ENCODE measurements at places on chromosomes 5 and 9.

- no peak for DNase-seq
These were observed 44.9 kb upstream of the STXBP1 start for GRCh38 chr9:127567035-127567729.

- DNase-seq: no peak
These were observed 38.4 kb upstream of the SMIM23 start for GRCh38 chr5:171747061-171747859.

- no peak for DNase-seq
These were observed 44.2 kb upstream of the PALM2AKAP2 start for GRCh38 chr9:109735801-109736200.

DNA sequence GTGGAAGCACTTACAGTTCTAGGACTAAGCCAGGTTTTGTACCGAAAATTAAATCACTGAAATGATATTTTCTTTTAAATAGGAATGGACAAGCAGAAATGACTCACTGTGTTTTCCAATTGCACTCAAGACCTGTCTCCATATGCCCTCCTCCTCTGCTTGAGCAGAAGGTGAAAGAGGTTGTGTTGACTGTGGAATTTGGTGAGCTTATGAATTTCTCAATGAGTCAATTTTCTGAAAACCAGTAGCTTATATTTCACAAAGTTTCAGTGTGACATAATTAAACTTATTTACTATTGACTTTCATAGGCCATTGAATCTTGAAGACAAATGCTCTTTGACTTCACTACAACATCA, 249.9 kb downstream of the NPR3 start:
- DNase-seq: no peak

DNA sequence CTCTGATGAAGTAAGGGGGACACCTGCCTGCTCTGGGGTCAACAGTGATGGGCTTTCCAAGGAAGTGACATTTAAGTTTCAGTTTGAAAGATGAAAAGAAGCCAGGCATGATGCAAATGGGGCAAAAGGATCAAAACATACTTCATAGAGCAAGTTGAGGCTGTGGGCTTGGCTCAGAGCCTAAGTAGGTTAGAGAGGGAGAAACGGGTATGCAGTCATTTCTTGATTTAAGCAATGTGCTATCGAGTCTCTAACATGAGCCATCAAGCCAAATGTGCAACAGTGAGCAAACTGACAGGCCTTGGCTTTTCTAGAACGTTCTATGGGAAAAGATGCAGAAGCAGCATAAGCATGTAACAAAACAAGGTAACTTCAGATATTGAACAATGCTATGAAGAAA, 80.6 kb downstream of the ADRB2 start:
- no peak for DNase-seq

Measured in T follicular helper cell (primary cell).